Activated naive CD4-positive, alpha-beta T cell (primary cell): ENCODE measurements at places on chromosomes 2 and 18.

DNA sequence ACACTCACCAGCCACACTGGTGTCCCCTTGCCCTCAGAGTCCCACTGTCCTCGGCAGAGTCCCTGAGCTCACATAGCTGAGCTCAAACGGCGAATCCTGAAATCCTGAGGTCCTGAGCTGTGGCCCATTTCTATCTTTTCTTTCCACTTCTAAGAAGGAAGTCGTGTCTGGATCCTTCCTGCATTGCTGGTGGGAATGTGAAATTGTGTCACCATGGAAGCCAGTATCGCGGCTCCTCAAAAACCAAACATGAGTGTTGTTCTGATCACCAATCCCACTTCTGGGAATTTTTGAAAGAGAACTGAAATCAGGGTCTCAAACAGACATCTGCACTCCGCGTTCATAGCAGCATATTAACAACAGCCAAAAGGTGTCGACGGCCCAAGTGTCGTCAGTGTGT is 244.7 kb downstream of the EIPR1 start:
- no peak for DNase-seq

DNA sequence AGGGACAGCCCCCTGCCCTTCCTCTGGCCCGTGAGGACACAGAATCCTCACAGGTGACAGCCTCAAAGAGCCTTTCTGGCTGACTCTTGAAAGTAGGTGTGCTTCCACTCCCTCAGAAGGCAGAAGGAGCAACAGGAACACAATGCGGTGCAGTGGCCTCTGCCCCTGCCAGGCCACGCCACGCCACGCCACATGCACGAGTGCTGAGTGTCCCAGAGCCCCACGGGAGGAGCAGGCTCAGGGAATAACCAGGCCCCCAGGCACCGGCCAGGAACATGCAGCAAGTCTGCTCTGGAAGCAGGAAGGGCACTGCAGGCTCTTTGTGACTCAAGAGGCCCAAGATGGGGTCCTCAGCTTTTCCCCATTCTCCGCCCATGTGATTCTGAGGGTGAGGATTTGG is 18.1 kb upstream of the CCDC74B start:
- no peak for DNase-seq

DNA sequence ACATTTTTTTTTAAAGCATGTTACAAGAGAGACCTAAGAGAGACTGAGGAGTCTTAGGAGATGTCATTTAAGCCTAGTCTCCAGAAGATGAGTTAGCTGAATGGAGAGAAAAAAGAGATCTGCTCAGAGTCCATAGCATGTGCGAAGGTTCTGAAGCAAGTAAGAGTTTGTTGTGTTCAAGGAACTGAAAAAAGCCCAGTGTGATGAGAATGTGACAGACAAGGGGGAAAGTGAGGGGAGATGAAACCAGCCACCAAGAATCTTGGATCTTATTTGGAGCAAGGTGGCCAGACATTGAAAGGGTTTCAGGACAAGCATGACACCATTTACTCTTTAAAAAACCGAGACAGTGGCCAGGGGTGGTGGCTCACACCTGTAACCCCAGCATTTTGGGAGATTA is 5.2 kb upstream of the MOB1A start:
- DNase-seq: no peak

DNA sequence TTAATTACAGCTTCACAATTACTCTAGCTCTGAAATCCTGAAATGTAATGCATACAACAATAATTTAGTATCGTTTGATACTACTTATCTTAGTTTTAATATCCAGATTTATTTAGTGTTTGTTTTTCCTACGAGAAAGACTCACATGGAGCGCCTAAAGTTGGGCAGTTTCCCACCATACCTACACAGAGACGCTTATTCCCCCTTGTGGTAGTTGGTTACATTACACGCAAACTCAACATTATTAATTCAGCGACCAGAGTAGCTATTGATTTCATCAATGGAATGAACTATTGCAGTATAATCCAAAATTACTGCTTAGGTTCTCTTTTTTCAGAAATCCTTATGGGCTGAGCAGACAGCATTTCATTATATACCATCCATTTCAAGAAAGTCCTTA is 164.0 kb upstream of the REG3G start:
- DNase-seq: no peak

DNA sequence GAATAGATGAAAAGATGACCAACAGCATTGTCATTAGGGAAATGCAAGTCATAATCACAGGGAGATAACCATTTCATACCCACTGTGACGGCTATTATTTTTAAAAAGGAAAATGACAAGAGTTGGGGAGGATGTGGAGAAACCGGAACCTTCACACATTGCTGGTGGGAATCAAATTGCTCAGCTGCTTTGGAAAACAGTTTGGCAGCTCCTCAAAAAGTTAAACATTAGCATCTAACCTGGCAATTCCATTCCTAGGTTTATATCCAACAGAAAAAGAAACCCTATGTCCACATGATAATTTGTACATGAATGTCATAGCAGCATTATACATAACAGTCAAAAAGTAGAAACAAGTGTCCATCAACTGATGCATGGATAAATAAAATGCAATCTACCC is 58.2 kb downstream of the KCNG3 start:
- no peak for DNase-seq

GRCh38 chr2:85106489-85107180 is 26.6 kb upstream of the TCF7L1 start:
- no peak for DNase-seq

DNA sequence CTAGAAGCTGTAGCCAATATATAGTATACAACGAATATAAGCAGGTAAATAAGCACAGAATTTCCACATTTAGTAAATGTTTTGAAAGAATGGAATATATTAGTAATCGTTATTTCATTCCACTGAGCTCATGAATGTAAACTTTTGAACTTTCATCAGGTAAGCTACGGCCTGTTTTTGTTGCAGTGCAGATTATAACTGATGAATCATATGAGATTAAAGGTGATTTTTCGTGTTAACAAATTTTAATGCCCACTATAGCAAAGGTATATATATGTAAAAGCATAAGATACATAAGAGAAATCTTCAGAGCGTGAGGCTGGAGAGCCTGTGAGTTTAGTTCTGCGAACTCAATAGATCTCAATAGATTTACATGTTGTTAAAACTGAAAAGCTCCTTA is 1.1 kb downstream of the SCYGR1 start:
- DNase-seq: no peak

GRCh38 chr2:234308073-234308812 is 188.6 kb downstream of the ARL4C start:
- no peak for DNase-seq

- DNase-seq: no peak
Observed at GRCh38 chr2:216842636-216843035, 17.2 kb downstream of the TNP1 start.

- no peak for DNase-seq
Observed at GRCh38 chr2:164681009-164681408, 59.7 kb upstream of the GRB14 start.

- DNase-seq: no peak
Observed at GRCh38 chr18:76137216-76137615, 357.8 kb downstream of the ZNF516 start.

- no peak for DNase-seq
Observed at GRCh38 chr2:15939556-15939853, 845 bp upstream of the MYCN start.

DNA sequence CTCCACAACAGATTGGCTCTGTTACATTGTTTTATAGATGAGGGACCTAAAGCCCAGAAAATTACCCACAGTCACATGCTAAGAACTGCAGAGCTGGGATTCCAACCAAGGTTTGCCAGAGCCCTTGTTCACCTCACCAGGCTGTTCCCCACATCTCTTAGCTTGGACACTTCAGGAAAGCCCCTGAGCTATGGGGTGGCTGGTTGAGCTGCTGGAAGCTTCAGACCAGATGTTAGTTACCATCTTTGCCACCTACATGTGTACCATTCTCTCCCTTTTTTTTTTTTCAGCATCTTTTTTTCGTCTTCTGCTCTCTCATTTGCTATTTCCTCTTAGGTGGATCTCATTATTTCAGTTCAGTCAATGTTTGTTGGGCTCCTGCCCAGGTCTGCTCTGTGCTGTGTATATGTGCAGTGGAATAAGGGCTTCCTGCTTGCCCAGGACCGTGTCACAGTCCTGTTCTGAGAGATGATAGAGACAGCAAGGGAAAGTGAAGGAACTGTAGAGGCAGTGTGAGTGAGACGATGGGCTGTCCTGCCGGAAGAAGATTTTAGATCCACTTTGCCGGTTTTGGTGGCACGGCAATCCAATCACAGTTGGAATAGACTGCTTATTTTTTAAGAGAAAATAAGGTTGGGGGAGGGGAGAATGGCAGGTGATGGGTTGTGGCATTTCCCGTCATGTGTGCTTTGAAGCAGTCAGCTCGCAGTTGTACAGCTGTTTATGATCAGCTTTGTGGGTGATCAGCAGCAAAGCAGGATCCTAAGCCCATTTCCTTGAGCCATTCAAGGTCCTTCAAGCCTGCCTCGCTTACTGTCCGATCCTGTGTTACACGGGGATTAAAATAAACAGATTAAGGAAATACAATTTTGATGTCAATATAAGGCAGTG is 152.6 kb downstream of the RTN4 start:
- peak; percentile 20 for DNase-seq

- DNase-seq: no peak
Observed at GRCh38 chr2:133262893-133263292, 305.4 kb downstream of the NCKAP5 start.

- no peak for DNase-seq
Observed at GRCh38 chr2:172480301-172481218, 53.2 kb downstream of the ITGA6 start.

DNA sequence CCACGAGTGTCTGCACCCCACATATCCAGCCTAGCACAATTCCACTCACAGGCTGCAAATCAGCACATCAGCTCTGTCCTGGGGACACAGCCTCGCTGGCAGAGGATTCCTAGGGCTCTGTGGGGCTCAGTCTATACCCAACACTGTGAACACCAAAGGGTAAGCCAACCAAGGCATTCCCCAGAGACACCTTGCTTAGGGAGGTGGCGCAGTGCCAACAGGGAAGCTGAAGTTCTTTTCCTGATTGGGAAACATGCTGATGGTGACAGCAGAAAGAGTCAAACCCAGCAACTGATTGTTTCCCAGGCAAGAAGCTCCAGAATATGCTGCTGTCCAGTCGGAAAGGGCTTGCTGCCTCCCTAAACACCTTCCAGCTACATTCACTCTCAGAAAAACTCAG is 55.8 kb downstream of the TTC32 start:
- DNase-seq: no peak

DNA sequence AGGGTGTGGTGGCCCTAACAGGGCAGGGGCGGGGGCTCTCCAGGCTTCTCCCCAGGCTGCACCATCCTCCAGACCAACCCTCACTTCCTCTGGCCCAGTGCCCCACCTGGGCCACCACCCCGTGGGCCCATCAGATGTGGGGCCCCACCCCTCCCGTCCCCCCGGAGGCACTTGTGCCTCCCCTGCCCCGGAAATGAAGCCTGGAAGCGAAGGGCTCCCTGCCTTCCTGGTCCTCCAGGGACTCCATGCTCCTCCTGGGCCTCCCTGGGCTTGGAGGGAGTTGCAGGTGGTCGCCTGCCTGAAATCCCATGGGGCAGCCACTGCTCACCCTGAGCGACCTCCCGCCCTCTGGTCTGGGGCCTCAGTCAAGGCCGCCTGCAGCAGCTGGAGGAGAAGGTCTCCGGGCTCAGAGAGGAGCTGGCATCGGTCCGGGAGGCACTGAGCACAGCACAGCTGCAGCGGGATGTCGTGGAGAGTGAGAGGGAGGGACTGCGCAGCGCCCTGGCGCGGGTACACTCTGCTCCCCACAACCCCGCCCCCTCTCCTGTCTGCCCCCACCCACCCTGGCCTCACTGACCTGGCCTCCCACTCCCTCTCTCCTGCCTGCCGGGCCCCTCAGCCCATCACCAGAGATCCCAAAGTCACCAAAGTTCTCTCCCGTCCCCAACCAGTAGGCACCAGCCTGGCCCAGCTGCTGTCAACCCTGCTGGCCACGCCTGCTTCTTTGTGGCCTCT is 28.0 kb downstream of the CROCC2 start:
- DNase-seq: no peak

DNA sequence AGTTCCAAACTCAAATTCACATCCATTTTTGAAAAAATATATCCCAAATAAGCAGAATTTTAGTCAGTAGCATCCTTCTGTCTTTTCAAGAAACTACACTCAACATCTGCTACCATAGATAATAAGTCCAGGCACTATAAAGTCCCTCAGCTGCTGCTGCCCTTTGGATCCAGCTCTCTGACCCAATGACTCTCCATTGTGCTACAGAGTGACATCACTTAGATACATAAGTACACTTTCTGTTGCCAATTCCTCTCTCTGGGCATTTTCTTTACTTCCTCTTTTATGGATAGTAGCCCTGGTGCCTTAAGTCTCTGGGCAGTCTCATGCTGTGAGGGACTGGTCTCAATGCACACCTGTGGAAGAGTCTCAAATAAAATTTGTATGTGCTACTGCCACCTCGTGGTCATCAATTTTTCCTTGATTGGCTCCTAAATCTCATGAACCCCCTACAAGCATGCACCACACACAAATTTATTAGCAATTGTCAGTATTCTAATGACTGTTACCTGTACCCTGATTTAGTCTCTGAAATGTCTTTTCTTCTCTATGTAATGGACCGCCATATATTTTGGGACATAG is 219.2 kb downstream of the LRP1B start:
- DNase-seq: no peak

GRCh38 chr2:134405611-134406081 is 151.8 kb downstream of the MGAT5 start:
- DNase-seq: no peak

DNA sequence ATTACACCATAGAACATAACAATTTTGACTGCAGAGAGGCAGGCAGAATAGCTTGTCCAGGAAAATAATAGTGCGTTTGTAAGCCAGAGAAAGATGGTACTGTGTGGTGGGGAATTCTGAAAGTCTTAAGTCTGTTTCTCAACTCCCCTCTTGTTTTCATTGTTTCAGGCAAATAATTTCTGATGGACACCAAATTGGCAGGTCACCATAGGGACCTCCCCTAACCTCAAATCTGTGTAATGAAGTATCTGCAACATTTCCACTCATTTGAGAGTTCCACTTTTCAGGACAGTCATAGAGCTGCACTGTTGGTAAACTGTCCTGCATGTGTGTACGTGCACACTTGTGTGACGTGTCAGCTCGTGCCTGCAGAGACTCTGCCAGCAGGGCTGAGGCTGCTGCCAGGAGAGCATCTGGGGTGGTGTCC is 195.6 kb downstream of the AGAP1 start:
- DNase-seq: no peak

- no peak for DNase-seq
Observed at GRCh38 chr2:42050010-42050702, 2.3 kb downstream of the PKDCC start.

DNA sequence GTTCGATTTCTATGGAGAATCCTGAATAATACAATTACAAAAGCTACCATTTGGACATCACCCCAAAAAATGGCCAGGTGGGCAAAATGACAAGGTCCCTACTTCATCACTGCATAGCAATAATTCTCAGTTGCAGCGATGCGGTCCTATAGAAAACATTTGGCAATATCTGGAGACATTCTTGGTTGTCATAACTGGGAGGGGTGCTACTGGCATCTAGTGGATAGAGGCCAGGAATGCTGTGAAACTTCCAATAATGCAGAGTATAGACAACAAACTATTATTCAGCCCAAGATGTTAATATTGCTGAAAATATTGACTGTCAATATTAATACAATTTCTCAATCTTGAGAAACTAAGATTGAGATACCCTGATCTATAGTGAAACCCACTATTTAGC is 637.8 kb upstream of the PKDCC start:
- DNase-seq: no peak

- no peak for DNase-seq
Observed at GRCh38 chr2:236859908-236860307, 225.8 kb upstream of the COPS8 start.
